DMS79 treated with DMSO at 0.1 percent for 48 hours (cell line): ENCODE measurements at places on chromosomes 4 and X.

- DNase-seq: no peak
Measured at GRCh38 chr4:159016593-159017024, 86.3 kb upstream of the RAPGEF2 start.

- DNase-seq: no peak
Measured at GRCh38 chr4:162935214-162935613, 231.5 kb downstream of the NAF1 start.

- DNase-seq: no peak
Measured at GRCh38 chr4:32884198-32884597, 2164.0 kb downstream of the PCDH7 start.

DNA sequence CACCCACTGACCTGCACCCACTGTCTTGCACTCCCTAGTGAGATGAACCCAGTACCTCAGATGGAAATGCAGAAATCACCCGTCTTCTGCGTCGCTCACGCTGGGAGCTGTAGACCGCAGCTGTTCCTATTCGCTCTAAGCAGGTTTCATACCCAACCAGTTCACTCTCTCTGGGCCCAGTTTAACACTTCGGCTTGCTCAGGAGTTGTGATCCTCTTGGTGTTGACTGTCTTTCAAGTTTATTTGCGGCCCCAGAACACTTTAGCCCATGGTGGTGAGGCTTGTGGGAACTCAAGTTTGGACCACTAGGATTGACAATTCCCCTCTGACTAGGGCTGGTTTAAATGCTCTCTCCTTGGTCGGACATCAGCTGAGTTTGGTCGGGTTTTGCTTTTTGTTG is 147.0 kb downstream of the DACH2 start:
- no peak for DNase-seq

DNA sequence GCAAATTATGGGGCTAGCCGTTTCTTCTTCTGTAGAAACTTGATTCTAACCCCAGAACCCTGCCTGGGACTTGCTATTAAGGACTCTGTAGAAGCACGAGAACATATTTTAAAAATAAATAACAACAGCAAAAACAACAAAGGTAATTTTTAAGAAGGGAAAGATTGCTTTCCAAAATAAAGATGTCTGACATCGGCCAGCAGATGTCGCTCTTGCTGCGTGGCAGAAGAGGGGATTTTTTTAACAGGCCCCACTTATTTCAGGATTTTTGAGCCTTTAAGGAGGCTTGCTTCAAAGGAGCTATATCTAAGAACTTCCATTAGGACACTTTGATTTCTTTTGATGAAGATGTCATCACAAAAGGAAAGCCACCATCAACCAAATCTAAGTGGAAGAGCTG is 62.8 kb upstream of the EGFL6 start:
- DNase-seq: peak; percentile 0

- no peak for DNase-seq
Measured at GRCh38 chr4:176791591-176792325, 964 bp downstream of the VEGFC start.

- DNase-seq: peak; percentile 5
Measured at GRCh38 chrX:150049647-150050046, 111.4 kb upstream of the EOLA2 start.

DNA sequence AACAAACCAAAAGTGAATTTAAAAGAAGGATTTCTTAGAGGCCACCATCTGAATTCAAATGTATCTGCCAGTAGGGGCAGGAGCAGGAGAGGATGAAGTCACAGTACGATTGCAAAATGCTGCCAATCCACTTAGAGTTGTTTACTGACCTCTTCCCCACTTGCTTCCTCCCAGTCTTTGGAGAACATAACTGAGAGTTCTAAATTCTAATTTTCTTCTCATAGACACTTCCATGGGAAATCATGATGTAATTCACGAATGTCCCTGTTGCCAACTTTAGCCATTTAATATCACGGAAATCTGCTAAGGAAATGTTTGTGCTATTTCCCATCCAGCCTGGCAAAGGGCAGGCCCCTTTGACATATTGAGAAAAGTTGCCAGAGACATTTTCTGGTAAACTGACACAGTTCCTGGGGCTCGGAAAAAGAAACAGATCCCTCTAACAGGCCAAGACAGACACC is 33.6 kb upstream of the NOCT start:
- no peak for DNase-seq

GRCh38 chr4:38660838-38661237 is 3.2 kb upstream of the KLF3 start:
- no peak for DNase-seq

DNA sequence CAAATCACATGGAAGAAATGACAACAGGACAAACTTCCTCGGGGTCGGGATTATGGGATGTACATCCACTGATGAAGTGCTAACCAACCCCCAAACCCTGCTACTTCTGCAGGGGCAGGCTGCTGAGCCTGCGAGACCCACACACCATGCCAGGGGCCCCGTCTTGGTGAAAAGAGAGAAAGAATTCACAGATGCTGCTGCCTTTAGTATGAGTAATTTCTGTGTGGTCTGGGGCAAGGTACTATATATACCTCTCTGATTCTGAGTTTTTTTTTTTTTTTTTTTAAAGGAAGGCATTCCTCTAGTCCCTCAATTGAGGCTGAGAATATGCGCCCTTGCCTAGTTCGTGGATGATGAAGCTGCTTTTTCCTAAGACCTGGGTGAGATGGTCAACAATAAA is 24.8 kb downstream of the PDHA1 start:
- no peak for DNase-seq

- DNase-seq: no peak
Measured at GRCh38 chr4:112589206-112589605, 47.5 kb downstream of the ZGRF1 start.

DNA sequence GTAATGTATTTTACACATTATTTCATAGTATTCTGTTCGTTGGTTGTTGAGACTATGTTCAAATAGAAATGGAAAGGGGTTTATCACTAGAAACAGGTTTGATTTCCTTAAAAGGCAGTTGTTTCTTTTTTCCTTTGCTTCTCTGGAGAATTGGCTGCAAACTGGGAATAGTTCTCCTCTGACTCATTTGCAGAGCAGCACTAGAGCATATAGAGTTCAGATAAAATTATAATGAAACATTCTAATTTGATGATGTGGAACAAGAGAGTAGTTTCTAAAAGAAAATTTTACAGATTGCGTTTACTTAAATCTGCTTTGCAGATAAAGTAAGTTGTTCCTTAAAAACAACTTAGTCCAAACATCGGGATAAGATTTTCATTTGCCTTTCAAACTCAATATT is 29.7 kb downstream of the SYNPO2 start:
- no peak for DNase-seq

DNA sequence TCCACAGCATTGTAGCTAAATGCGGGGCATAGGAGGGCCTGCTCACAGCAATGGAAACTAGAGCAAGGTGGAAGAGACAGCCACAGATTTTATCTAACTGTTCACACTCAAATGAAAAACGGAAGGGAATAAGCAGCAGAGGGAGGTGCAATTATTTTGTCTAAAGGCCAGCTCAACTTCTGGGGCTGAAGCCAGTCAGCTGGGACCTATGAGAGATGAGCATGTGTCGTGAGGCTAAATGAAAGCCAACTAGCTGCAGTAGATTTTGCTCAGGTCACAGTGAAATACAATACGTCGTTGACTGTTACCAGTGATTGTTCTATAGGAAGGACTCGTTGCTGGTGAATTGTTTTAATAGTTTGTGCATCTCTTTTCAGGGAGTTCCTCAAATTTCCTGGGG is 26.4 kb upstream of the FGFBP2 start:
- DNase-seq: no peak

- DNase-seq: no peak
Measured at GRCh38 chr4:82852751-82853285, 38.1 kb downstream of the SEC31A start.

GRCh38 chrX:22666441-22666840 is 333.3 kb upstream of the DDX53 start:
- no peak for DNase-seq

GRCh38 chrX:39542316-39542715 is 555.4 kb downstream of the BCOR start:
- no peak for DNase-seq

DNA sequence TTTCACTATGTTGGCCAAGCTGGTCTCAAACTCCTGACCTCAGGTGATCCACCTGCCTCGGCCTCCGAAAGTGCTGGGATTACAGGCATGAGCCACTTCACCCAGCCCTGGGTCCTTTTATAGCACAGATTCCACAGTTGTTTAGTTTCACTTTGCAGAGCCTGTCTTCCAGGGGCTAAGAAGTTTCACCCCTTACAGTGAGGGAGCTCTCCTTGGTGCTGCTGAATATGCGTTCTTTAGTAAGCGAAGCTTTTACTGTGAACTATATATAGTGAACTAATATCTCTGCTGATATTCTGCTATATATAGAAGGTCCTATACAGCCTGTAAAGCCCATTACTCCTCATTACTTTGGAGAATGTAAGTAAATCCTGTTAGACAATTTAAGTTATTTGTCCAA is 4.2 kb downstream of the TCEAL6 start:
- DNase-seq: no peak

DNA sequence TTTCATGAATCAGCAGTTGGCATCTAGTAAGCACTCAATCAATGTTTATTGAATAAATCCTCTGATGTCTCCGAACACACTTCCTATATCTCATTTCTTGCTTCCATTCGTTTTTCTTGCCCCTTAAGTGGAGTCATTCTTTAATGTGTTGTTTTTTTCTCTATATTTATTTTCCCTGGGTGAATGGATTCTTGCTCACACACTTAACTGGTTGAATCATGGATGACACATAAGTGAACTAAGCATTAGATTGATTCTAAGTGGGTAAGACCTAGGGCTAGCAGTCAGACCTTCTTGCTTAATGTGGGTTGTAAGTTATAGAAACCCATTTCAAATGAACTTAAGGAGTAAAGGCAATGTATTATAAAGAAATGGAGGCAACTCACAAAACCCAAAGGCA is 111.1 kb downstream of the RTL3 start:
- DNase-seq: no peak

- DNase-seq: no peak
Measured at GRCh38 chrX:123422875-123423274, 238.8 kb downstream of the GRIA3 start.

DNA sequence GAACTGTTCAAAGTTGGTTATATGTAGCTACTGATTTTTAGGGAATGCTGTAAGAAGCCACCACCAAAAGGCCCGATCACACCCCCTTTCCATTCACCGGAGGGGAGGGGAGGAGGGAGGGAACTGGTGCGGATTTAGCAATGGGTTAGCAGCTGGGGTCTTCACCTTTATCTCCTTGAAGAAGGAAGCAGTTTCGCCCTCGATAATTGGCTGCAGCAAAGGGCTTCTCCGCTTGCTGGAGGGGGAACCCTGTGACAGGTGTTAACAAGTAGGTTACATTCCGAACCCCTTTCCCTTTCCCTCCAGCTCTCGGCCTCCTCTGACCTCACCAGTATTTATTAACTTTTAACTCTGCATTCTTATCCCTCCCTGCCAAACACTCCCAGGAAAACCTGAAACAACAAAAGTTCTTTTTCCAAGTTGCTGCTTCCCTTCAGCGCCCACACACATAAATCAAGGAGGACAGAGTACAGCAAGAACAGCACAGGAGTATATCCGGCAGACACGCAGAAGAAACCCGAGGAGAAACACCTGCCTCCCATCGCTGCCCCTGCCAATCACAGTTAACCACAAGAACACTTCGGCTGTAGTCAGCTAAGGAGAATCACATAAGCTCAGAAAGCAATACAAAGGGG is 39.8 kb upstream of the NAP1L5 start:
- DNase-seq: peak; percentile 87

- no peak for DNase-seq
Measured at GRCh38 chr4:150126864-150127203, 48.6 kb downstream of the DCLK2 start.

GRCh38 chrX:49986058-49986457 is 63.7 kb downstream of the CLCN5 start:
- no peak for DNase-seq

- DNase-seq: peak; percentile 49
Measured at GRCh38 chr4:5863461-5864113, 29.3 kb downstream of the CRMP1 start.

DNA sequence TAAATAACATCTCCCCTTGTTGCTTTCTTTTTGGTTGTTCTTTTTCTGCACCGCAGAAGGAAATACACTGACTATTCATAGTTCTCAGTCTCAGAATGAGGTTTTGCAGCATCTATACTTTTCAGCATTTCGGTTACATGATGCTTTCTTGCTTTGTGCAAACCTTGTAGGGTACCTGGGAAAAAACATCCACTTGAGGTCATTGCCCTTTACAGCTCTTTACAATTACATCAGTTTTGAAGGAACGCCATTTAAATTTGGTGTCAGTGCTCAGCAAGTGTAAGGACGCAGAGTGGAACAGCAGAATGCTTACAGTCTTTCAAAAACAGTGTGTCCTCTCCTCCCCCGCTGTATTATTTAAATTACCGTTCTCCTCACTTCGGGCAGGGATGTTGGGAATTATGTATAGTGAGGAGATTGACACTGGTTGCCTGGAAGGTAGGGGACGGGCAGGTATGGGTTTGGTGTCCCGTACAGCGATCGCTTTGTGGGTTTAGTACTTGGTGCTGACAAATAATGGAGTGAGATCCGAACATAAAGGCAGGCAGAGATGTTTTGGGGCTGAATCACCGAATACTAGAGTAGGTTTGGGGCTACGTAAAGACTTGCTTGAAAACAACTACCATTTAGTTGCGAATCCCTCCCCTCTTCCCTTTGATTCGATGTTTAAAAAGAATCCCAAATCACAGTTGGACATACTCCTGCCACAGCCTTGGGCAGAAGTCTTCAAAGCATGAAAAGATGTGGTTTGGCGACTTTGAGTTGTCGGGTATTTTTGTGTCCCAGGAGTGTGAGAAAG is 2.0 kb upstream of the NKX3-2 start:
- DNase-seq: no peak

DNA sequence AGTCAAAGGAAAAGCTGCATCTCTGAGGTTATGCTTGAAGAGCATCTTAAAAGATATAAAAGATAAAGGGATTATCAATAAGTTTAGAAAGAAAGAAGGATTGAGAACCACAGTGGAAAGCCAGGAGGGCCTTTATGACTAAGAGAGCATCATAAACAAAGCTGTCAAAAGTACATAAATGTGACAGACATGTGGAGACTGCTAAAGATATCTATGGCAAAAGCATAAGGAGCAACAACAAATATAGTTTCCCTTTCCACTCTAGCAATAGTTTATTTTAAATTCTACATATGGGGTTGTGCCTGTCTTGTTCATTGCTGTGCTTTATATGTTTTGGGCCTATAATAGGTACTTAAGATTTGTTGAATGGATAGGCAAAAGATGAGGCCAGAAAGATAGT is 97.3 kb downstream of the RNF150 start:
- no peak for DNase-seq

GRCh38 chrX:64330284-64330683 is 65.0 kb downstream of the MTMR8 start:
- no peak for DNase-seq
